ENCODE measurements at places on chromosomes 16 and 17.
A peak's percentile ranks its signal among the peaks of the same experiment; 100 is the strongest.

DNA sequence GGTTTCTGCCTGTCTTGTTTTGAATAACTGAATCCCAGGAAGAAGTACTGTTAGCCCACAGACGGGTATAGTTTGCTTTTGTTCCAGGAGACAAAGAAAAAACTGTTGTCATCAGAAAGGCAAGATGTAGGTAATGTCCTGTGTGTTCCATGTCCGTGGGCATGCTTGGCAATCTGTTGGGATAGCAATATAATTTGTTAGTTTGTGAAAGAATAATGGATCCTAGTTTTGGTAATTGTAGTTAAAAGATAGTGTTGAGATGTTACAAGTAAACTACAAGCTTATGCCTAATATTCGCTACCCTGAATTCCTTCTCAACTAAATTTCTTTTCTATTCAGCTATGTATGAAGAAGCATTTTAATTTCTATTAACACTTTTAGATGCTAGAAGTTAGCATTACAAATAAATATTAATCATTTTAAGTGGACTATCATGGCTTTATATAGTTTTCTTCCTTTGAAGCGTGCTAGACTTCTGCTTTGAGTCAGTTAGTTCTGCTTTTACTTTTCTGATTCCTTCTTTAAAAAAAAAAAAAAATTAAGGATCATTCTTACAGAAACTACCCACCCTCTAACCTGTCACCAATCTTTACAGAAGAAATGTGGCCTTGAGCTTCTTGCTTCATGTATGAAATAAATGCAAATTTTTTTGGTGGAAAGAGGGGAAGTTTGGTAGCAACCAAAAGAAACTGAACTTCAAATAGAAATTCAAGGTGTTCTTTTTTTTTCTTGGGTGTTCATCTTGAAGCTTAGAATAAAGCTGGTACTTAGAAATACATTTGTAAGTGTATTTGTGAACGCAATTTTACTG, 2.4 kb downstream of the EVI2A start:
- DNase-seq: no peak

DNA sequence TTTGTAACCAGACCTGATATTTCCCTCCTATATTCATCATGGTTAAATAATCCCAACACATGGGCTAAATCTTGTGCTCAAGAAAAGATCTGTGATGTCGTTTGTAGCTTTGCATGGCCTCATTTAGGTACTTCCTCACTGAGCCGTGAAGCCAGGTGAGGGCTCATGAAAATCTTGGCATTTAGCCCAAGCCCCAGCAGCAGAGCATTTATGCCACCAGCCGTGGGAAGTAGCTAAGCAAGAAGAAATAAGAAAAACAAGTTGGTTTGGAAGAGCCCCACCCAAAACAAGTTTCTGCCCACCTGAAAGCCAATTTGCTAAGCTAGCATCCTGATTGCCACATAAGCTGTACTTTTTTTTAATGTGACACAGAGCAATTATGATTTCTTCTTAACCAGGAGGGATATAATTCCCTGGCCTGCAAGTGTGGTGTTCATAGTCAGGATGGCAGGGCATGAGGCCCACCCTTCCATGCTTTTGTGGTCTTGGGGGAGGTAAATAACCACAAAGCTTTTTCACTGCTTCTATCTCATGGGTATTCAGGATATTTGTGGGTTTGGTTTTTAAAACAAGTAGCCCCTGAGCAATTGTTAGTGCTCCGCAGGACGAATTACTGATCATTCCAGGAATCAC, 10.5 kb downstream of the TMIGD1 start:
- DNase-seq: no peak

GRCh38 chr17:66807182-66807581, 27.7 kb upstream of the CACNG5 start:
- DNase-seq: no peak

GRCh38 chr16:87525352-87525751, 32.5 kb upstream of the ZCCHC14 start:
- DNase-seq: no peak

- DNase-seq: no peak
Measured at GRCh38 chr17:19426631-19427030, 15.6 kb downstream of the RNF112 start.

DNA sequence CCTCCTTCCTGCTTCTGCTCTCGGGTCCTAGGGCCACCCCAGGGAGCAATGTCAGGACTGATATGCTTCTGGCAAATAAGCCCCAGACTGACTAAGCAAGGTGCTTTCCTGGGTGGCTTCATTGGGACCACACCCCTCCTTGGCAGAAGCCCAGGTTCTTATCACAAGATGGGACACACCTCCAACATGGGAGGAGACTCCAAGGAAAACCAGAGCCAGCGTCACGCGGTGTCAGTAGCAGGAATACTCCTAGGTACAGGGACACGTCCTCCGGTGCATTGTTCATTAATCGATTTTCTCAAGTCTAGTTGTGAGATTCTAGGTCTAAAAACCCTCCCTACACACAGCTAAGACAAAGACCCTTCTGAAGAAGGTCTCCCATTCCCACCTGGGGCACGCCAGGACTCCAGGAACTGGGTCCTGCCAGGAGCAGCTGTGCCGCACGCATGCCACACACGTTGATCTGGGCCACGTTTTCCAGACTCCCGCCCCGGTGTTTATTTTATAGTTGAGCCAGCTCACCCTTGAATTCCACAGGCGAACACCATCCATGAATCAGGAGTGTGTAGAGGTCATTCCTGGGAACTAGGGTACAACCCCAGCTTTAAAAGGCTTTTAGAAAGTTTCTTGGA, 30.8 kb downstream of the FA2H start:
- no peak for DNase-seq

DNA sequence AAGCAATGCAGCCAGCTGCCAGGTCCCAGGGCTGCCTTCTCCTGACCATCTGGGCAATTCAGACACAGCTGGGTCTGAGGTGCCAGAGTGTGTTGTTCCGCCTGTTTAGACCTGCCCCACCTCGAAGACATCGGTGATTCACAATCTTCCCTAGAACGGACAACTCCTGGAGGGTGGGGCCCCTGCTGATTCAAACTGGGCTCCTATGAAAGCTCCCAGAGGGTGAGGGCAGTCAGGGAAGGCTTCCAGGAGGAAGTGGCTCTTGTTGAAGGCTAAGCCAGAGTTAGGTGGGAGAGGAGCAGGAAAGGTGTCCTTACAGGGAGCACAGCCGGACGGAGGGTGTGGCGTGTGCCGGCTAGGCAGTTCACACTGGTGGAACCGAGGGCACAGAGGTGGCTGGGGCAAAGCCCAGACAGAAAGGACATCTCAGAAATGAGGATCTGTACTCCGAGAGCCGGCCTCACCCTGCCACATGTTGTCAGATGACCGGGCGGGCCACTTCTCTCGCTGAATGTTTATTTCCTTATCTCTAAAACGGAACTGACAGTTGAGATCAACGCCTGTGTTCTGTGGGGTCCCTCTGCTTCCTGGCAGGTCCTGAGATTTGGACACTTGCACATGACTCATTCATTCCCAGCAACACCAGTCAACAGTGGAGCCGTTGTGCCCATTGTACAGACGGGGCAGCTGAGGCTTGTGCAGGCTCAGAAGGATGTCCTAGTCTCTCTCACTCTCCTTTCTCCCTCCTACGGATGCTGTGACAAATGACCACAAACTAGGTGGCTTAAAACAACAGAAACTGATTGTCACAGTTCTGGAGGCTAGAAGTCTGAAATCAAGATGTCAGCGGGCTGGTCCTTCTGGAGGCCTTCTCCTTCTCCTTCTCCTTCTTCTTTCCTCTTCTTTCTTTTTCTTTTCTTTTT, 26.9 kb upstream of the LITAF start:
- DNase-seq: no peak

DNA sequence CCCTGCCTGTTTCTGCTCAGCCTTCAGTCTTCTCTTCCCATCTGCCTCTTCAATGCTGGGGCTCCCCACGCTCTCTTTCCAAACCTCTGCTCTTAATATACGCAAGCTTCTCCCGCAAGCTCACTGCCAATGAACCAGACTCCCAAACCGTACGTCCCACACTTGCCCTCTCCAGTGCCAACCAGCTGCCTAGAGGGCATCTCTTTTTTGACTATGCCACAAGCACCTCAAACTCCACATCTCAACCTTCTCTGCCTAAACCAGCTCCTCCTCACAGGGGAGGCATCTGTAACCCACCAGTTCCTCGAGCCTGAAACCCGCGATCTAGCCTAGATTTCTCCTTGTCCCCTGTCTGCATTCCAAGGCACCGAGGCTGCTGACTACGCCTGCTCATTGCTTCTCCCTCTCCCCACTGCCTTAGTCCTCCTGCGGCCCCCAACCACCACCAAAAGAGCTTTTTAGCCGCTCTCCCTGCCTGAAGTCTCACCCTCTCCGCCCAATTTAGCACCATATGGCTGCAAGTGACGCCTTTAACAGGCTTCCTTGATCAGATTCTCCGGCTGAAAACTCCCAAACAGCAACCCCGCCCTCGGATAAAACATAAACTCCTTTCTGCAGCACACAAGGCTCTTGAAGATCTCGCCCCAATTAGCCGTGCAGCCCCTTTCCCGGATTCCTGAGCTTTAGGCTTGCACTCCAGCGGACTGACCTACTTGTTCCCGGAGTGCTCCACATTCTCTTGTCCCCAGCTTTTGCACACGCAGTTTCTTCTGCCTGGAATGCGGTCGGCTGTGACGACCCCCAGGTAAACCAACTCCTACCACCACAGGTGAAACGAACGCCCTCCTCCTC, 1.5 kb downstream of the GGA2 start:
- no peak for DNase-seq

DNA sequence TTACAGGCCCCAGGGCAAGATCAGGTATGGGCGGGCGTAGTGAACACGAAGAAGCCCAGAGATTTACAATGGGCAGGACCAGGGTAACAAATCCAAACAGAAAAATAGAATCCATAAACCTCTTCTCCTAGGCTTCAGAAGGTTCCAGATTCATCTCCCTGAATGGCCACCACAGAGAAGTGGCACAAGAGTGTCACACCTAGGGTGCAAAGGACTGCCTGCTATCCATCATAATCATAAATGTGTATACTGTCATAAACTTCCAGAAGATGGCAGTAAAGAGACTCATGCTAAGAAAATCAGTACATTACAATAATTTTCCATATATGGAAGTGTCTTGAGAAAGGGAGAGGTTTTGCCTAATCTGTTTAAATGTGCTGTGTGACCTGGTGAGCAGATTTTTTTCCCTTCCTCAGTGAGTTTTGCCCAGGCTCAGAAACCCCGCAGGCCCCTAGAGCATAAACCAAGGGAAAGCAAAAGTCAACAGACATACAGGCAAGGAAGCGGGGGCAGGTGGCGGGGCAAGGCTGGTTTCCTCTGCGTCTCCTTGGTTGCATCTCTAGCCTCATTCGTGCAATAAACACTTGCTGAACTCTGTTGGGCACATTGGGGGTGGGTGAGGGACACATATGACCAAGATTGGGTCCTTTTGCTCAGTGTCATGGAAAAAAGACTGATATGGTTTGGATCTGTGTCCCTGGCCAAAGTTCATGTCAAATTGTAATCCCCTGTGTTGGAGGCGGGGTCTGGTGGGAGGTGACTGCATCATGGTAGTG, 92.0 kb upstream of the CDH5 start:
- DNase-seq: peak; percentile 66

- DNase-seq: no peak
Measured at GRCh38 chr16:24953721-24954120, 61.4 kb downstream of the ARHGAP17 start.

GRCh38 chr17:17702449-17703139, 21.3 kb downstream of the RAI1 start:
- no peak for DNase-seq

DNA sequence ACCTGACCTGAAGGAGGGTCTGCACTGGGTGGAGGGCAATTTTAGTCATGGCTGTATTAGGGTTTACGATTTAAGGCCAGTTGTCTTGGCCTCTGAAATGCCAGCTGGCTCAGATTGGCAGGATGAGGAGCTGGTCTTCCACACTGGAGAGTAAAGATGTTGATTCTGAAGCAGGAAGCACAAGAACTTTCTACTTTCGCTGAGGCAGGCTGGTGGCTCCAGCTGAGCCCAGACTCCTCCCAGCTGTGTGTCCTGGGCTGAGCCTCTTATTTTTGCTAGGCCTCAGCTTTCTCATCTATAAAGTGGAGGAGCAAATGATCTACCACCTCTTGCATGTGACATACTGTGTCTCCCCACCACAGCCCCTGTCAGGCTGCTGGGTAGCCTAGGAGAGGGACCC, 74.4 kb downstream of the MRM1 start:
- no peak for DNase-seq

- no peak for DNase-seq
Measured at GRCh38 chr17:6756425-6757031, 682 bp downstream of the XAF1 start.

GRCh38 chr16:58644765-58645487, 15.3 kb upstream of the CNOT1 start:
- no peak for DNase-seq

GRCh38 chr17:75506134-75506533, 9.2 kb downstream of the CASKIN2 start:
- DNase-seq: no peak

GRCh38 chr17:50841277-50841948, 6.0 kb downstream of the WFIKKN2 start:
- DNase-seq: no peak

- no peak for DNase-seq
Measured at GRCh38 chr17:58492238-58493121, 4.3 kb upstream of the HSF5 start.

DNA sequence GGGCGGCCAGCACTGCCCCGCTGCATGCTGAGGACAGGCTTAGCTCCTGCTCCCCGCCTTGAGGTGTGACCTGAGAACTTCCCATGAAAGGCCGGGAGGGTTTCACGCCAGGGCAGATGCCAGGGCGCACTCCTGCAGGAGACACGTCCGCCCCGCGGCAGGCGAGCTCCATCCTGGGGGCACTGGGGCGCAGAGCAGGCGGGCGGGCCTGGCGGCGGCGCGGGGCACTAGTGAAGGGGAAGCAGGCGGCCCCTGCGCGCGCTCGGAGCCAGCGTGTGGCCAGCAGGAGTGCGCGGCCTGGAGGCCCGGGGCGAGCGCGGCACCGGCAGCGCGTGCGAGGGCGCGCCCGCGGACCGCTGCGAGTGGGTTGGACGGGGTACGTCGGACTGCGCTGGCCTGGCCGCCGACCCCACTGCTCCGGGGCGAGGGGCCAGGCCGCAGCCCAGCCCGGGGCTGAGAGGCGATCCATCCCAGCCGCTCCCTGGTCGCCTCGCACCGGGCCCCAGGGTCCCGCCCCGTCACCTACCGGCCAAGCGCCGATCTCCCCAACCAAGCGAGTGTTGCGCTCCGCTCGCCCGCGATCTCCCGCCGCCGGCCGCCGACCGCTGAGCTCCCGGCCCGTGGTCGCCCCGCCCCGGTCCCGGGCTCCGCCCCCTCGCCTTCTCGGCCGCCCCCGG, at the start of gene MAP3K14:
Gene MAP3K14 (minus strand): TSS at position 587 of the 677 bp plus-strand sequence. CDS start 26,275 bp downstream, outside the sequence.
- DNase-seq: no peak

Data from SW 1271 (cell line).